ENCODE measurements at places on chromosomes 5 and 9.
A peak's percentile ranks its signal among the peaks of the same experiment; 100 is the strongest.

GRCh38 chr9:31393240-31393639 lies 991.2 kb upstream of the ACO1 start:
- DNase-seq, result no peak

GRCh38 chr9:19201899-19202891 lies 28.3 kb upstream of the DENND4C start:
- no peak for DNase-seq

DNA sequence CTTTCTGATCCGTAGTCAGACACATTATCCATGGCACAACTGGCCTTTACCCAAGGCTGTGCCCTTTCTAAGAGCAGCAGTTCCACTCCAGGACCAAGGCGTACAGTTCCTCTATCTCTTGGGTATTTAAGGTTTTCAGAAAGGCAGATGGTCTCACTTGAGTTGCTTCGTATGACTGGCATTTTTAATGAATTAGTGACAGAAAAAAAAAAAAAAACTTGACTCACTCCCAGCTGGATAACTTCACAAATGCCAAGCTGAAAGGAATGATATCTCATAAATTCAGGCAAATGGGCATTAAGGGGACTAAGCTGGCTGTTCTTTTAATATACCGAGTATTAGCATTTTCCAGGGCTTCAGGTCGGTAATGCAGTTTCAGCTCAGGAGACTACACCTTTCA lies 60.7 kb downstream of the SLC24A2 start:
- no peak for DNase-seq

DNA sequence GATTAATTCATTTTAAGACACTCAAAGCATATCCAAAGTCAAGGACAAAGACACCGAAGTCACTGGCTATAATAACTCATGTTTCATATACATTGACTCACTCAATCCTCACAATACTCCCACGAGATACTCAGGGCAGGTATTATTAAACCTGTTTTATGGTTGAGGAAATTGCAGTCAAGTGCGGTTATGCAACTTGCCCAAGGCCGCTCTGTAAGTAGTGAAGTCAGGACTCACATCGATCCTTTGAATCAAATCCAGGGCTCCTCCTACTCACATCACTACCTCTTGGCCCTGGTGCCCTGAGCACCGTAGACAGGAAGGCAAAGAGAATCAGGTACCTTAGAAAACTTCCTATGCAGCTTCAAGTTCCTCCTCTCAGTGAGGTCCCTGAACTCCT lies 87.8 kb upstream of the APC start:
- no peak for DNase-seq

GRCh38 chr5:89265511-89266179 lies 382.7 kb upstream of the MEF2C start:
- DNase-seq, result peak; percentile 97

DNA sequence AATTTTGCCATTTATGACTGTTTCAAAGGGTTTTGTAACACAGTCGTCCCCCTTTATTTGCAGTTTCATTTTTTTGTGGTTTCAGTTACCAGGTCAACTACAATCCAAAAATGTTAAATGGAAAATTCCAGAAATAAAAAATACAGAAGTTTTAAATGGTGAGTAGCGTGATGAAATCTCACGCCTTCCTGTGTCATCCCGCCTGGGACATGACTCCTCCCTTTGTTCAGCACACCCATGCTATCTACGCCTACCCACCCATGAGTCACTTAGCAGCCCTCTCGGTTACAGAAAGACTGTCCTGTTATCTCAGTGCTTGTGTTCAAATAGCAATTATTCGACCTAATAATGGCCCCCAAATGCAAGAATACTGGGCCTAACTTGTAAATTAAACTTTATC lies 765.3 kb upstream of the ADAMTS16 start:
- peak; percentile 11 for DNase-seq

DNA sequence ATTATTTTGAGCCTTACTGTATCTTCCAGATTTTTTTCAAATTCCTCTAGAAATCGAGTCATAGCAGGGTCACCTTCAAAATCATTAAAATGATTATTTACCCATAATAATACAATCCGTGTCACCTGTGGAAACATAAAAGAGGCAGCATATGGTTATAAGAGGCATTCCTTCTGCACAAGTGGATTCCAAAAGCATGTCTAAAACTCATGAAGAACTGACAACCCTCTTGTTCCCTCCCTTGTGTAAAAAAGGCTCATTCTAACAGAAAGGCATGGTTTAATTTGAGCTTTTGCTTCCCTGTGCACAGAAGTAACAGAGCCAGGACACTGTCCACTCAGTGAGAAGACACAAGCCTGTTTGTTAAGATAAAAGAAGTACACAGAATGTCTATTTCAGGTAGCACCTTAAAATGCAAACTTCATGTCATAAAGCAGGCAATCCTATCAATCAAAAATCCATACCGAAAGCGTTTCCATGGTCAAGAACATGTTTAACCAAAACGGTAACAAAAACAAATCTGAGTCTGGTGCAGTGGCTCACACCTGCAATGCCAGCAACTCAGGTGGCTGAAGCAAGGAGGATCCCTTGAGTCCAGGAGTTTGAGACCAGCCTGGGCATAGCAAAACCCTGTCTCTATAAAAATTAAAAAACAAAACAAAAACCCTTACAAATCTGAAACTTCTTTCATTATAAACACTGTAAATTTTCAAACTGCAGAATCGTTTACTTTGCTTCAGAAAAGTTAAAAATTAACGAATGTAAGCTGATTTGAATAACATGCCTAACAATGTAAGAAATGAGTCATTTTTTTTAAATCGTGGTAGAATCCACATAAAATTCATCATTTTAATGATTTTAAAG lies 139.3 kb downstream of the RAPGEF6 start:
- DNase-seq, result no peak

GRCh38 chr5:71652803-71653543 lies 65.8 kb downstream of the MCCC2 start:
- DNase-seq, result peak; percentile 61

DNA sequence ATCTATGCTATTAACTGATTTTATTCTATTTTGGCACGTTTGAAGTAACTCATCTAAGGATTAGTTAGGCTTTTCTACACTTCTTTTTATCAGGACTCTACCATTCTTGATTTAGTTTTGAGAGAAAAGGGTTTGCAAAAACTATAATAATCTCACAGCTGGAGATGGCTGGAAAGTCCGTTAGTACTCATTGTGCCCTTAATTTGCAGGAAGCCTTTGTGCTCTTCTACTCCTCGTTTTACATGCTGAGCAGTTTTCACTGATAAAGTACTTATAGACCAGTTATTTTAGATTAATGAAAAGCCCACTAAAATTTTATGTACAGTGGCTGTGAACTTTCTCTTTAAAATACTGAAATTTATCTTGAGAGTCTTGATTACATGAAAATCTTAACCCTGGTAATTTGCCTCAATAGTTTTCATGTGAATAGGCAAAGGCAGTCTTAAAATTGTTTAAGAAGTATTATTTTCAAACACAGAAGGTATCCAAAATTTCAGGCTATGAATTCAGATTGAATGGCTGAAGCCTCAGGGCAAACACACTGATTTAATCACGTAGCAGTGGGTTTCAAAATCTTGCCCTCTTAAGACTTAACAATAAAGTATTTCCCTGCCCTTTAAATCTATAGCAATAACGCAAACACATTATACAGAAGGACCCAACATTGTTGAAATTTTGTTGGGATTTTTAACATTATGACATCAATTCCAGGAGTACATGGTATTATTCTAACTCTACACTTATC lies 18.6 kb downstream of the MLLT3 start:
- DNase-seq, result no peak

DNA sequence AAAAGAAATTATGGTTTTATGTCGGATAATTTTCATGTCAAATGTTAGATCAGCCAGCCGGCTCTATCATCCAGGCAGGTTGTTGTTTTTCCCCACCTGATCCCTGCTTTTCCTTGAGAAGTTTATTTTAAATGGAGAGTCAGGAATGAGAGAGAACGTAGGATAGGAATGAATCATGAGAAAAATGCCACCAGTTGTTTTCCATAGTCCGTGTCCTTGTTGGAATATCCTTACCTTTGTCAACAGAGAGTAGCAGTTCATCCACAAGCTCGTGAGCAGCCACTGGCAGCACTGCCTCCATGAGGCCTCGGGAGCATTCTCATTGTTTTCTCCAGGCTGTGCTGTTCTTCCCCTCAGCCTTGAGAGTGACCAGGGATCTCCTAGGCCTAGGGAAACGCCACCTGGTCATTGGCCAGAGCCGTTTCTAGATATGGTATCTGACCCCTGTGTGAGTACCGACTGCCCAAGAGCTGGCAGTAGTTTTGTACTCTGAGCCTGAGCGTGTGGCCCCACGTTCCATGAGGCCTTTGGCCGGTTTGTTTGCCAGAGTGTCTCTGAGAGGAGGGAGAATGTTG lies 293.3 kb downstream of the FANCC start:
- no peak for DNase-seq

DNA sequence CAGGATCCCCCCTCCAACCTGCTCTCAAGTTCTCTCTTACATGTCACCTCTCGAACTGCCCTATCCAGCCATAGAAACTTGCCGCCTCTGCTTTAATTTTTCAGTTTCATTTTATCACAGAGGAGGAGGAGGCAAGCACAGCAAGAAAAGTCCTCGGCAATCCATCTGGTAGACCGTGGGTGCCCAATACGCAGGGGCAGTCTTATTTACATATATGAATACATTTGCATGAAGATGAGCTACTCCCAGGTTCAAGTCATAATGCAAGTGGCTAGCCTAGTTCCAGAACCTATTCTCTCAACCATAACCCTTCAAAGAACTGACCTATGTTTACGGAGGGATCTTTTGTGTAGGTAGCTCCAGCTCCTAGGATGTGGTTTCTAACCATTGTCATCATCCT lies 223.2 kb upstream of the PANK3 start:
- no peak for DNase-seq

GRCh38 chr5:172447646-172448365 lies 6.5 kb downstream of the SH3PXD2B start:
- no peak for DNase-seq

GRCh38 chr5:96780626-96781025 lies 27.1 kb downstream of the ERAP1 start:
- DNase-seq, result peak; percentile 59

- no peak for DNase-seq
Observed at GRCh38 chr5:151695464-151695863, 8.7 kb upstream of the SPARC start.

DNA sequence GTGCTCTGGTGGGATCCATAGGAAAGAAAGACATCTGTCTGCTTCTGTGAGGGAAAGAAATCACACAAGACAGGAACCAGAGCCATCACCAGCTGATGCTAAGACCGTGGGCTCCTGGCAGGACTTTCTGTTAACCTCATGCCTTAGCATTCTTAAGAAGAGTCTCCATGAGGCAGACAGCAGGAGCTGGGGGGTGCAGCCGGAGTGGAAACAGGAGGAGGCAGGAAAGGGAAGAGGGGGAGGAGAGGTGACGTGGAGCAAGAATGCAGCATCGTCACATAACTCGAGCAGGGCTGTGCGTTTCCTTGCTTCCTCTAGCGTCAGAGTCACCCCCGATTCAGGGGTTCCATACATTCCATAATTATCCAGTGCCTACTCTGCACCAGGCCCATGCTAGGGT lies 53.6 kb downstream of the ERGIC1 start:
- DNase-seq, result peak; percentile 96

- peak; percentile 82 for DNase-seq
Observed at GRCh38 chr5:149133795-149134777, 7.2 kb upstream of the ABLIM3 start.

DNA sequence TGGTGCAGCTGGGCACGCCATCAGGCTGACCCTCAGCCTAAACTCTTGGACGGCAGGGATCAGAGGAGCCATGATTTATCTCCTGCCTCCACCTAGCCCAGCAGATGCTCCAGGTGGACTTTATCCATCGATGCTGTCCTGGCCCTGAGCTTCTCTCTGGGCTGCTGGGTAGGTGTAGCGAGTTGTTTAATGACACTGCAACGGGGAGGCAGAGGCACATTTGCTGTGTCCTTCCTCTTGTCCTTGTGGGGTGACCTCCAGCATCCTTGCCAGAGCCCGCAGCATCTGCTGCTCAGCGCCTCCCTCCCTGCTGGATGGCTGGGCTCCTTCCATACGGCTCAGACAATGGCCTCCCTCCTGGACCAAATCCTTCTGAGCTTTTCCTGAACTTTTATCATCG lies 103.1 kb upstream of the IRX4 start:
- DNase-seq, result no peak

DNA sequence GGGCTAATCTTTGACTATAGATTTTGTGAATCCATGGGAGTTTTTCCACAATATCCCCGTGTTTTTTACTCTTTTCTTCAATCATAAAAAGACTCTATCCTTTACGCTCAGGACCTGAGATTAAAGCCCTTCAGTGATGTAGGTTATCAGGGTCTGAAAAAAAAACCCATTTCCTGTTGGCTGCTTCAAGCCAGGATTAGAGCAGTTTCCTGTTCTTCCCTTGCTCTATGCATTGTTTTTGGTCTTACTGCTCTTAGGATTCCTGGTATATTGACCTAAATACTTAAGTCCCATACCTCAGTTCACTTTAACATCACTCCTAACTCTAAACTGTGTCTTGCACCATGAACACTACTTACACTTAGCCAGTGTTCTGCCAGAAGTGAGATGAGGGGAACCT lies 319.3 kb upstream of the CHD1 start:
- no peak for DNase-seq

GRCh38 chr9:96152550-96152949 lies 149.4 kb downstream of the HSD17B3 start:
- DNase-seq, result no peak

- no peak for DNase-seq
Observed at GRCh38 chr5:149240354-149240998, 31.2 kb upstream of the AFAP1L1 start.
